ENCODE measurements at places on chromosomes 16 and 17.

- DNase-seq, result no peak
These were observed 22.9 kb upstream of the RPL13 start for GRCh38 chr16:89537549-89537925.

DNA sequence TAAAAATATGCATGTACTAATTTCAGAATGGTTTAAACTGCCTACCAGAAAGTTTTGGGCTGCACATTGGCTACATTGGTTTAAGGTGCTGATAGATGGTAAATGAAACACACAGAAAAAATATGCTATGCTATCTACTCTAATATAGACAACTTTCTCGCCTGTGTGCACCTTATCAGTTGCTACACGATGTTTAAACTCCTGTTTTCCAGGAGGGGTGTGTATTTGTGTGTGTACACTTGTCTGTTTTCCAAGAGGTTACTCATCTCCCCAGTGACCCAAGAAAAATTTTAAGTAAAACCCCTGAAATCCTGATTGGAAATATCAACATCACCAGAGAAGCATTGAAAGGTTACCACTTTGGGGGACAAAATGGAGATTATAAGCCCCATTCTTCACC is 21.6 kb upstream of the PSMC5 start:
- no peak for DNase-seq

DNA sequence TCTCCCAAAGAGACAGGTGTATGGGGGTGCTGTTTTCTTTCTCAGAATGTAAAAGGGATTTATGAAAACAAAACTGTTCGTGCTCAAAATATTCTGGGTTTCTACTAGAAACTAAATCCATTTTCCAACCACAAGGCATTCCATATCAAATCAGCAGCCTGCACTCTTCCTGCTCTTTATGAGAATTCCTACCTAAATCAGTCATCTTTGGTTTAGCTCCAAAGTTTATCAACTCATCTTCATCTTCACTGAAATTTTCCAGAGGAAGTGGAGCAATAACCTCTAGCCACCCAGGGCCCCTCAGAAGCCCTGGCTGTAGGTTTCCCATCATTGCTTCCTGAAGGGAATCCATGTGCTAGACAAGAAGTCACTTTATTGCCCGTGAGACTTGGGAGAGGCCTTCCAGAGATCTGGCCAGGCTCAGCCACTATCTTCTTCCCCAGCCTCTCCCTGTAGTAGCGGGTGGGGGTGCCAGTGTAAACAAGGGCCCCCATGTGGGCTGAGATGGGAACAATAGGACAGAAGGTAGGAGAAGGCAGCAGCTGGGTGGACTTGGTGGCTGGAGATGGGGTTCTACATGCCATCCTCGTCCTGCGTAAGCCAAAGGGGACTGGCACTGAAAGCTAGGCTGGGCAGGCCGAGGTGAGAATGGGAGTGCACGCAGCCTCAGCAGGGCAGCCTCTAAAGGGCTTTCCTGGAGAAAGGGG is 22.0 kb upstream of the ALDH3A1 start:
- DNase-seq, result no peak

- DNase-seq, result no peak
These were observed 18.8 kb upstream of the MMD start for GRCh38 chr17:55440391-55440790.

DNA sequence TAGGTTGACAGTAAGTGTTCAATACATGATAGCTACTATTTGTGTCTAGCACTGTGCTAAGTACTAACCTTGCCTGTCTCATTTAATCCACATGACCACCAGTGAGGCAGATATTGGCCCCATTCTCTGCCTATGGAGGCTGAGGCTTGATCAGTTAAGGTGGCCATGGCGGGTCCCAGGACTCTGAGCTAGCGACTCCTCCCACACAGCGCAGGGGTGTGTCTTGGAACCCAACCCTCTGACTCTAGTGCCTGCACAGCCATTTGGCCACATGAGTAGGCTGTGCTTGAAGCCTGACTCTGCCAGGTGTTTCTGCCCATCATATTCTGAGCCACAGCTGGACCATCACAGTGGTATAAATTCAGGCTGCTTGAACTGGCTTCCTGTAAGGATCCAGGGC is 6.4 kb downstream of the NHERF1 start:
- no peak for DNase-seq

GRCh38 chr17:1560858-1561355 is 1.7 kb downstream of the PITPNA start:
- no peak for DNase-seq

DNA sequence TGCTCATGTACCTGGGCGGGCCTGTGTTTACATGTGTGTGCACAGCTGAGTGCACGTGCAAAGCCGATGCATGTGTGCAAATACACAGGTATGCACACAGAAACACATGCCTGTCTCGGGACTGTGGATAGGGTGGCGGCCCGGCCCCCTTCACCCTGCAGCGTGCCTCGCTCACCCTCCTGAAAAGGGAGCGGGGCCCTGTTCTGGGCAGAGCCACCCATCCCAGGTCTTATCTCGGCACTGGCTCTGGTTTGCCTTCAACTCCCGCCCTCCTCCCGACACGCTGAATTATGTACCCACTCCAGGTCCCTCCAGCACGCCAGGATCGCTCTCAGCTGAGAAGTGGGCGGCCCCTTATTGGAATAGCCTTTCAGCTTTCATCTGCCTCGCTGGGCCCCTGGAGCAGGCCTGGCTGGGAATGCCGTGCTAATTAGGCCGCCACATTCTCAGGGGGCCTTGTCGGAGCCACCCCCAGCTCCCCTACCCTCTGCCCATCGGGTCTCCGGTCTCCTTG is 77.8 kb downstream of the RTN4RL1 start:
- DNase-seq, result no peak

GRCh38 chr17:72587156-72587555 is 466.3 kb downstream of the SOX9 start:
- DNase-seq, result no peak

DNA sequence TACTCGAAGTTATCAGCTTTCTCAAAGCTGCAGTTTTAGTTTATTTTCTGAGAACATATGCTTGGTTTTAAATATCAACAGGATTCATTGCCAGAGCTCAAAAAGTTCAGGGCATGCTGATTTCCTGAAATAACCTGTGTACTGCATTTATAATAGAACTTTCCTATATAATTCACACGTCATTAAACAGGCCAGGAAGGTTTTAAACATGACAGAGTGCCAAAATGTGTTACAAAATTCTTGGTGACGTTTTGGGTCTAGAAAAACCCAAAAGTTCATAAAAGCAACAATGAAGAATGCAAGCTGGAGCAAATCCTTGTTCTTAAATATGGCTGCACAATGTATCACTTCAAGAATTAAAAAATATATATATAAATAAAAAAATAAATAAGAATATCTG is 1139.1 kb downstream of the CDH11 start:
- DNase-seq, result no peak

DNA sequence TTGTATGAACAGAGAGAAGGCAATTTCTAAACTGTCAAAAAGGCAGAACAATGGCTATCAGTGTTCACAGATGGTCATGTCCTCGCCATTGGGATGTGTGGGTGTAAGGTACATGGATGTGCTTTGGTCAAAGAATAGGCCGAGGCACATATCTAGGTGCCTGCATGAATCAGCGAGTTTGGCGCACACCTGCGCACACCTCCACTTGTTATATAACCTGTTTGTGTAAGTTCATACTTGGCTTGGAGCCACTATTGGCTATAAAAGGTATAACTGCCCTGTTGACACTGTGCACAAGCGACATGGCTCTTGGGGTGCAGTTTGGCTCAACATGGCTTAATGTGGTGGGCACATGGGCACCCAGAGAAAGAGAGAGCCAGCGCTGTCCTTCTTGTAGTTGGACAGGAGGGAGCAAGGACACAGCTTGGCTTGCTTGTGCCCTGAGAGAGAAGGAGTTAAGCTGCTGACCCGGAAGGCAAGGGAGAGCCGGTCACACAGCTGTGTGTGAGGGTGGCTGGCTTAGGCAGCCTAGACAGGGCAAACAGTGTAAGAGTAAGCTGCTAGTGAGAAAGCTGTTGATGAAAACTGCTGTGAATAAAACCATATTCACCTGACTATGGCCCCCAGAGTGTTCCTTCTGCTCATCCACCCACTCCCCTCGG is 499.1 kb downstream of the KCNJ2 start:
- DNase-seq, result no peak

GRCh38 chr17:75633486-75634375 is 497 bp downstream of the SMIM5 start:
- DNase-seq, result peak; percentile 37

GRCh38 chr16:58960484-58960883 is 226.4 kb upstream of the GOT2 start:
- DNase-seq, result no peak

- DNase-seq, result peak; percentile 51
These were observed 1.0 kb upstream of the AIPL1 start for GRCh38 chr17:6435968-6436367.

DNA sequence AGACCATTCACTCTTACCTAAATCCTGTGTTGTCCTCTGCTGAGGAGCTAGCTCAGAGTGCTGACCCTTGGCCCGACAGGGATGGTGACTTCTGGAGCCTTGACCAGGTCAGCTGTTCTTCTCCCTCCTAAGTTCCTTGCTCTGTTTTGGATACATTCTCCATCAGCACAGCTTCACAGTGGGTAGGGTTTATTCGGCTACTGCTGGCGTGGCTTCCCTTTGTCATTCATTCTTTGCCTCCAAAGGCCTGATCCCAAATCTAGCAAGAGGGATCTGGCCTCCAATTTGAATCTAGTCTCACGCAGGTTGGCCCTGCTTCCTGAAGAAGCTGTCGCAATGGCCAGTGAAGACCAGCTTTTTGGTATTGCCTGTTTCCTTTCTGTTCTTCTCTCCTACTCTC is 116.6 kb downstream of the SHISA9 start:
- no peak for DNase-seq

GRCh38 chr17:80279895-80280294 is 19.2 kb downstream of the RNF213 start:
- DNase-seq, result no peak

GRCh38 chr17:62880120-62880519 is 72.0 kb upstream of the MARCHF10 start:
- no peak for DNase-seq

GRCh38 chr16:414395-415169 is 10.9 kb upstream of the RAB11FIP3 start:
- DNase-seq, result no peak

GRCh38 chr17:17681744-17682292 is 560 bp downstream of the RAI1 start:
- DNase-seq, result peak; percentile 20

Data from activated CD4-positive, alpha-beta T cell treated with anti-CD3 and anti-CD28 coated beads for 1 hour (primary cell).